Psoas muscle (tissue), 8 donors: ENCODE measurements at places on chromosomes 4 and X. TPM values are rescaled to one million over a fixed set of nuclear protein-coding genes. Genes with fewer than 3 reads are reported as not detected.

GK gene
- 3.3 TPM for total RNA-seq

TENT5D gene
- not detected for total RNA-seq

PF4V1 gene
- total RNA-seq = not detected

TBC1D8B gene
- total RNA-seq = 0.99 TPM

GSX2 gene
- not detected for total RNA-seq

PALLD gene
- total RNA-seq = 187 TPM

SH3RF1 gene
- 19.2 TPM for total RNA-seq

FUNDC2 gene
- 258 TPM for total RNA-seq

SLC7A11 gene
- total RNA-seq = 0.26 TPM

ANTXR2 gene
- 18.2 TPM for total RNA-seq

SPATA18 gene
- 0.74 TPM for total RNA-seq

GABRB1 gene
- not detected for total RNA-seq

AFM gene
- total RNA-seq = not detected
